Ascending aorta (tissue), 2 donors: ENCODE measurements at places on chromosomes 3 and 15.

DNA sequence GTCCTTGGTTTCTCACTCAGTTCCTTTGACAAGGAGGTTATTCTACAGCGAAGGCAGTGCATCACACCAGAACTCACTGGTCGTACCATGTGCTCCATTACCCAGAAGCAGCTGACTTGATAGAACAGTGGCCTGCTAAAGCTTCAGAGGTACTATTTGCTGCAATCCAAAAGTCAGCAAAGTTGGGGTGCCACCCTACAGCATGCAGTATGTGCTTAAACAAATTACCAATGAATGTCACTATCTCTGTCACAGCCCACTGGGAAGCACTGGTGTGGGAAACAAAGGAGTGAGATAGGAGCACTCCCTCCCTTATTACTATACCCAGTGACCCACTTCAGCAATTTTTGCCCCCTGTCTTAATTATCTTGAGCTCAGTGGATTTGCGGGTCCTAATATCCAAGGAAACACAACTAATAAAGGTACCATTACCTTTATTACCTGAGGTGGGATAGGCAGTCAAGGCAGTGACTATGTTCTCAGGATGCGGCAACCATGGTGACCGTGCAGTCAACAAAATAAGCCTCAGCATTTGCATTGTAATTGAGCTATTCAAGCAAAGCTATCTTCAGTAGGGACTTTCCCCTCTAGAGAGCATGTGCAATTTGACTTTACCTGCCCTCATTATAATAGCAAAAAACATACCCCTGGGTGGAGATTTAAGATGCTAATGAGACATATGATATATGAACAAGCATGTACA, 199.4 kb downstream of the OCA2 start:
- no peak for DNase-seq

DNA sequence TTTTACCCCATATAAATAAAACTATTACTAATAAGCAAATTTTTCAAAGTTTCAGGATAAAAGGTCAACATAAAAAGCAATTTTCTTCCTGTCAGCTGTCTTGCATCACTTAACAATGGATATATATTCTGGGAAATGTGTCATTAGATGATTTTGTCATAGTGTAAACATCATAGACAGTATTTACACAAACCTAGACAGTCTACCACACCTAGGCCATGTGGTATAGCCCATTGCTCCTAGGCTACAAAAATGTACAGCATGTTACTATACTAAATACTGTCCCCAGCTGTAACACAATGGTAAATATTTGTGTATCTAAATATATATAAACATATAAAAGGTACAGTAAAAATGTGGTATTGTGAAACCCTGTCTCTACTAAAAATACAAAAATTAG, 156.7 kb downstream of the ANO10 start:
- DNase-seq: no peak

DNA sequence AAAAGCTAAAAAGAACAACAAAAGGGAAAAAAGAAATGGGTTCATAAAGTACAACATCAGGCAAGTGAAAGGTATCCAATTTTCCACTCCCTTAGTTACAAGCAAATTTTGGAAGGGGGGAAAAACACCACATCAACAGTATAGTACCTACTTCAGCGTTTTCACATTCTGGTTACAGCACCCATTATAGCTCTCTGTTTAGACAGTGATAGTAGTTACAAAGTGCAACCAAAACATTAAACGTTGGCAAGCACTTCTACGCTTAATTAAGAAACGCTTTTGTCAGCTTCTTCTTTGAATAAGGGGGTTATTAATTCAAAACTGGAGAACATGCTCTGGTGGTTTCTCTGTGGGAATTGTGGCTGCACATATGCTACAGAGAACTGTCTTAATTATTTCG, 180.2 kb downstream of the VPS13C start:
- no peak for DNase-seq

DNA sequence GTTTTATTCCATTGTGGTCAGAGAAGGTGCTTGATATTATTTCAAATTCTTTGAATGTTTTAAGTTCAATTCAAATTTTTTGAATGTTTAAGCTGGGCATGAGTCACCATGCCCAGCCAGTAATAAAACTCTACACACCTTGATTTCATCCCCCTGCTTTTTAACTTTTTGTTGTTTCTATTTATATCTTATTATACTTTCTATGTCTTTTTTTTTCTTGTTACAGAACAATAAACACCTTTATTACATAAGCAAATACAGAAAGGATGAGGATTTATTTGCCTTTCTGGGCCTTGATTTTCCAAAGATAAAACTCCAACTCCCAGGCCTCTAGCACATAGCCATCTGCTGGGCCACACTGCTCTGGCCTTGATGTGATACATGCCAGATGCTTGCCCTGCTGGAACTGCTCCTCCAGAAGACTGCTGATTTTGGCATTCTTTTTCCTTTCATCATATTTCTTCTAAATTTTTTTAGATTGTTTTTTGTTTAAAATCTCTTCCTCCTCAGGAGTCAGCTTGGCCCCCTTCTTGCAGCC, 14.0 kb downstream of the DNAH12 start:
- no peak for DNase-seq

DNA sequence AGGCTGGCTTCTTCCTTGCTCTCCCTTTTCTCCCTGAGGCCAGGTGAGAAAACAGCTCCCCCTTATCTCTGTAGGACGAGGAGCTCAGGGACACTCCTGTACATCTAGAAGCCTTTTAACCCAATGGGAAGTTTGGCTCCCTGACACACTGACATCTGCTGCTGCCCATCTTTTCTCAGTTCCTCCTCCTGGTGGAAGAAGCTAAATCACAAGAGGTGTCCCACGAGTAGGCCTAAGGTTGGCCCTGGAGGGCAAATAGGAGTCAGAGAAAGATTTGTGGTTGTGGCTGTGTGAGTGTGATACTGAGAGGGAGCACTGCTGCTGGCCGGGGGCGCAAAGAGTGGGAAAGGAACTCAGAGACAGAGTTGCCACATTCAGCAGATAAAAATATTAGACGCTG, 49.5 kb downstream of the ARHGAP31 start:
- DNase-seq: no peak
